Upper lobe of right lung (tissue), 1 donor: ENCODE measurements at places on chromosomes 5 and 9. TPM values are rescaled to one million over a fixed set of nuclear protein-coding genes. Genes with fewer than 3 reads are reported as not detected.

DNA sequence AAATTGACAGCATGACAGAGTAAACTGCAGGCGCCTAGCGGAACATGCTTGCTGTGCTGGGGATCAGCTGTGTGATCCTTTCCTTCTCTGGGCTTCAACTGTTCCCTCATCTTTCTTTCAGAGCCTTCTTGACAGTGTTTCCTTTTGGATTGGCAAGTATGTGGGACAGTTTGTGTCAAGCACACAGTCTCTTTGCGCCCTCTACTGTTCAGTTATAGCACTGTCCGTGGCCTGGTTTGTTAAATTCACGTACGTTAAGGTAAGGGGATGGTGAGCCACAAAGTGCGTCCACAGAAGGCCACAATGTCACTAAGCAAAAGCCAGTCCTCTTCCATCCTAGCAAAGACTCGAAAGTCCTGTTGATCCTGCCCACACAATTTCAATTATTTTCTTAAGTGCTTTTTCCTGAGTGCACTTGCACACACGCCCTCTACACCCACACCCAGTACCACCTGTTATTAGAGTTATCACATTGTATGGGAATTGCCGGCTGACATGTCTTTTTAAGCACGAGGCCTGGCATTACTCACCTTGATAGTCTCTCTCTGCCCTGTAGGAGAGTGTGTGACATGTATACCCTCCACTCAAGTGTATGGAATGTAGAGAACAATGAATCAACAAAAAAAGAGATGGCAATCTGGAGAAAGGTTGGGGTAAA, 22.5 kb upstream of the PTPN3 start:
- DNase-seq = no peak

DNA sequence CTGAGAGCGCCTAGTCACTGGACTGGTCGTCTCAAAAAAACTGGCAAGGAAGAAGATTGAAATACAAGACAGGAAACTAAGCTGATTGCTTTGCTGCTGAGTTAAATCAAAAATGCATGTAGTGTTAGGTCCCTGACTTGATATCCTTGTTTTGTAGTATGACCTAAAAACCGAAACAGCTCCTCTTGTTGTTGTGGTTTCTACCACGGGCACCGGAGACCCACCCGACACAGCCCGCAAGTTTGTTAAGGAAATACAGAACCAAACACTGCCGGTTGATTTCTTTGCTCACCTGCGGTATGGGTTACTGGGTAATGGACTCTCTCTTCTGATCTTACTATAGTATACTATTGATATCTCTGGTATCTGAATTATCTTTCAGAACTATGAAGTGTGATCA, 4.3 kb downstream of the MTRR start:
- no peak for DNase-seq

- DNase-seq = no peak
These were observed 15.9 kb upstream of the SLC2A6 start for GRCh38 chr9:133494636-133495326.

- DNase-seq = peak; percentile 48
These were observed 173.6 kb downstream of the GAPVD1 start for GRCh38 chr9:125434986-125435775.

- DNase-seq = no peak
These were observed 52.0 kb upstream of the DAPK1 start for GRCh38 chr9:87445646-87446045.

- DNase-seq = no peak
These were observed 17.9 kb upstream of the POC5 start for GRCh38 chr5:75734913-75735789.

DNA sequence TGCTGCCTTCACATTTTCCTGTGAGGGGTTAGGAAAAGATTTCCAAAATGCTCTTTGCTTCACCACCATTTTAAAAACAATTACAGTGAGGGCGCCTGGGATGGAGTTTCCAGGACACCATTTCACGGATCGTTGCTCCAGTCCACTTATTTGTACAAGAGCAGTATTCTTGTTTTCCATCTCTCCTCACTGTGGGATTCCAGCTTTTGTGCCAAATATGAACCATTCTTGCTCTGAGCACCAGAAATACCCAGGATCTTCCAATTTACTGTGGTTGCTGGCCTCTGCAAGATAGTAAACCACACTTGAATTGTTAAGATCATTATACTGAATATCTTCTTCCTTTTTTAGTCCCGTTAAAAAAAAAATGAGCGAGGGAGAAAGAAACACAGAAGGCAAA, 899.5 kb downstream of the TLE1 start:
- no peak for DNase-seq

DNA sequence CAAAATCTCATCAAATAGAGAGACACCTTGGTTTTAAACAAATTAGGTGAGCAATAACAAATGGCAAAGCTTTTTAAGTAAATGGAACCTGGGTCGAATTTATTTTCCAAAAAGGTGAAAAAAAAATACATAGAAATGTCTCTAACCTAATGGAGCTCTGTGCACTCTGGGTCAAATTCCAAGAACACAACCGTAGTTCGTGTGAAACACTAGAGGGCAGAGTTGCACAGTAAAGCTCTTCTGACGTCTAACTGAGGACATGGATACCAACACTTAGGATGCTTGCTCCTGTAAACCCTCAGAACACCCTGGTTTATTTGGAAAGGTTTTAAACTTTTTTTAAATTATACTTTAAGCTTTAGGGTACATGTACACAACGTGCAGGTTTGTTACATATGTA, 18.9 kb downstream of the MARCHF11 start:
- DNase-seq = no peak

The QRFP gene
- total RNA-seq = not detected

The PCDHA4 gene
- 1.1 TPM for total RNA-seq
